ENCODE measurements at places on chromosomes 16 and 17.
A peak's percentile ranks its signal among the peaks of the same experiment; 100 is the strongest.

DNA sequence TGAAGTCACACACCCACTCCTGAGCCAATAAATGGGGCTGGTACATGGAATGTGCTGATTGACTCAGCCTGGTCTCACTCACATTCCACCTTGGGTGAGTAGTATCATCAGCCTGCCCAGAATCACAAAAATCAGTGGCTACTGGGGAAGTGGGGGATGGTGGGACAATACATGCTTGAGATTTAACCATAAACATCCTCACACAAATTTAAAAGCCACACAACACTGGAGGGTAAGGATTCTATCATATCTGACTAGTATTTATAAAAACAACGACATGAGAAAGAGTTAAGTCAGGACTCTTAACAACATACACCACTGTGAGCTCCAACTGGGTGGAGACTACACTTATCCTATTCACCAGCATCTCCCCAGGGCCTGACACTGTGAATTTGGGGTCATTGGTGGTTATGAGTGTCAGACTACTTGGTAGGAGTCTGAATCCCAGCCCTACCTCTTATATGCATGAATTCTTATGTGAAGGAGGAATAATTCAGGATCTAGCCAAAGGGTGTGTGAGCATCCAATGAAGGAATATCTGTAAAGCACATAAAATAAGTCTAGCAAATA is 26.0 kb upstream of the IRX6 start:
- peak; percentile 89 for DNase-seq

DNA sequence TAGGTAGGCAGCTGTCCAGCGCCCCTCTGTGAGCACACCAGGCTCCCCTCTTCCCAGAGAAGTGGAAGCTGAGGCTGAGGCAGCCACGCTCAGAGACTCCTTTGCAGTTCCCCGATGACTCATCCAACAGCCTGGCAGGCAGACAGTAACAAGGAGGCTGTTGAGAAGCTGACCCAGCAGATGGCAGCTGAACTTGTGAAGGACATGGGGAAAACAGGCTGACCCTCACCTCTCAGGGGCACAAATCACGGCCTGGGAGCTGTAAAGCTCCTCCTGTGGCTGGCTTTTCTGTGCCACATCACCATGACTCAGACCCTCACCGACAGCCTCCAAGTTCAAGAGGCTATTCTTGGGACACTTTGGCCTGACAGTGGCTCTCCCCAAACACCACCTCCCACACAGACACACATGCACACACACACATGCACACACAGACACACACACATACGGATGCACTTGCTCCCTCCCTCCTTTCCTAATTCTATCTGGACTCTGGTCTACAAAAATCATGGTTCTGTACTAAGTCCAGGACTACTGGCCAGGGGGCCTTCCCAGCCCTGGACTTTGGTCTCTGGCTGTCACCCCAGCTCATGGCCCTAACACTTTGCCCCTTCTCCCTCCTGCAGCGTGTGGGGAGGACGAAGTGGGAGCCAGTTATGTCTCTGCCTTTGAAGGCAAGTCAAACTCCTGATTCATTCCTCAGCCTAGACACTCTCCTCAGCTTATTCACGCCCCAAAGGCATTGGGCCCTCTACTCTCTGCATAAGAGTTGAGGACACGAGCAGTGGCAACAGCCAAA is 23.2 kb downstream of the MAP3K14 start:
- DNase-seq = peak; percentile 90

DNA sequence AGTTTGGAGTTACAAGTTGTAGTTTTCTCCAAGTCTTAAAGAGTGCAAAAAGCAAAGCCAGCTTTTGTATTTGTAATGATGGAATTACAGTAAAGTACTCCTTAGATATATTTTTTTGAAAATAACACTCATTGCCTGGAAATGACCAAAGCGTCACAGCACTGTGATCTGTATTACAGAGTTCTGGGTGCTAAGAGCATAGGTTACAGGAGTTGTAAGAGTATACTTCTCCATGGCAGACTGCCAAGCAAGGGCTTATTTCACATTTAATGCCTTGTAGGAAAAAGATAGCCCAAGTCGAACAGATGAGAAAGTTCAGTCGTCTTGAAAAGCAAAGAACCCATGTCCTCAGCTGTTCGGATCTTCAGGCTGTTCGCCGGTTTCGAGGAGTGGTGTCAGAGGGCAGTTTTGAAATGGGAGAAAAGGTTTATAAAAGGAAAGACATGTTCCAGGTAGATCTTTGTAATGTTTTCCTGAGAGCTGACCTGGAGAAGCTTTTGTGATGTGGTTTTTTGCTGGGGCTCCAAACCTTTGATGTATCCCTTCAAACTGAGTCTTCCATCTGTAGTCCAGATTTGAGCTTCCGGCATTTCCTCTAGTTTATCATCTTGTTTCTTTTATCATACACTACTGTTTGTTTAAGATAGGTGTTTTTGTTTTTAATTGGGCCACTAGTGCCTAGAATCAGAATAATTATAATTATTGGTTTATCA is 41.3 kb downstream of the ERCC4 start:
- peak; percentile 4 for DNase-seq

DNA sequence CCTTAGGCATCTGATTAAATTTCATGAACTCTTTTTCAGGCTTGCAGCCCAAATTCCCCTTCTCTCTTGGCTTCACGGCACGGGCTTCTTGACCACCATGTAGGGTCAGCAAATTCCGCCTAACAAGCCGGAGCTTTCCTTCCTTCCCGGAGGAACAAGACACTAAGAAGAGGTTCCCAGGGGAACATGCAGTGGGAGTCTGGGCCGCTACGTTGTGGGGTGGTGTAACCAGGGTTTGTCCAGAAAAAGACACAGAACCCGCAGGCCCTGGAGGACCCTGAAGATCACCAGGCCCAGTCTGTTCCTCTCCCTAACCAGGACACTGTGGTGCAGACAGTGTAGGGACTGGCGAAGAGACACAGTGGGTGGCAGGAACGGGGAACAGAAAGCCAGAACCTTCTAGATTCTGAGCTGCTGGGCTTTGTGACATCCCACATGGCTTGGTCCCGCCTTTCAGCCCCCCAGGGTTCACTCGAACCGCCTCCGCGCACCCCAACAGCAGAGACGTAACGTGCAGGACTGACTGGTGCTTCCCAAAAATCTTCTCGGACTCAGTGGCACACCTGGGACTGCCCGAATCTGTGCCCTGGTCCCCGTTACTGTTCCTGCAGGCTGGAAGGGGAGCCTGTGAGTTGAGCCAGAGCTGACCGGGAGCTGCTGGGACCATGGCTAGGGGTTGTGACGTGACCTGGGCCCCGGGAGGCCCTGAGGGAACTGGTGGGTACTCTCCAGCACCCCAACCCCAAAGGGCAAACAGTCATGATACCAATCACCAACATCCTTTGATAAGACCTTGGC is 55.2 kb downstream of the TBC1D16 start:
- DNase-seq = no peak

Data from fibroblast of skin of back (primary cell).